ENCODE measurements at places on chromosomes 12 and 14.

GRCh38 chr14:50871914-50872732 is at the start of gene ABHD12B:
TSS of gene ABHD12B (plus strand) at chr14:50872053. CDS start at chr14:50872175, 122 bp downstream.
- DNase-seq: no peak

GRCh38 chr12:52331039-52331438 is 9.8 kb upstream of the KRT83 start:
- no peak for DNase-seq

DNA sequence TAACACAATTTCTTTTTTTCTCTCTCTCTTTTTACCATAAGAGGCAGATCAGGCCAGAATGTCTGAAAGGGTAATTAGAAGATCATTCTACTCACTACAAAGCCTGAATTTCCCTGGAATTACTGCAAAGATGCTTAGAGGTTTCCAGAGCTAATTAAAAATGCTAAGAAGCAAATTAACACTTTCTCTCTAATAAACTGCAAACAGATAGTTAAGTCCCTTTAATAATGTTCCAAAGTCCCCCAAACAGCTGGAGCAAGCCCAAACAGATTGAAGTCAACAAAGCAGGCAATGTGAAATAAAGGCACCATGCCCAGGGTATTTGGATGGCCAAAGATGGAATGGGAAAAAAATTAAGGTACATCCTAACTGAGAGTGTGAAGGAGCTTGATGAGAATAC is 208.8 kb upstream of the LRFN5 start:
- DNase-seq: no peak

- DNase-seq: no peak
These were observed at the start of gene CLECL1 for GRCh38 chr12:9732921-9733461. TSS of gene CLECL1 (minus strand) at chr12:9733097.

- no peak for DNase-seq
These were observed 7.6 kb downstream of the SLC7A8 start for GRCh38 chr14:23175823-23176222.

DNA sequence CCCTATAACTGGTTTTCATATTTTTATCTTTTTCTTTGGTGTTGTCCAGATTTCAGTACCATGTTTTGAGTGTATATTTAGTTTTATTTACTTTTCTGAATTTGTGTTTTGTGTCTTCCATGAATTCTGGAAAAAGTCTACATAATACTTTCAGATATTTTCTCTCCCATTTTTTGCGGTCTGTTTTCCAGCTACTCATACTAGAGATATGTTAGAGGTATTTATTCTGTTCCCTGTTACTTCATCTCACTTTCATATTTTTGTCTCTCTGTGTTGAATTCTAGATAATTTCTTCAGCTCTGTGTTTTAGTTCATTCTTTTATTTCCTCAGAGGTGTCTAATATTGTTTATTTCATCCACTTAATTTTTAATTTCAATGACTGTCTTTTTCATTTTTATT is 74.2 kb downstream of the IFT81 start:
- no peak for DNase-seq
